ENCODE measurements at places on chromosomes 1 and 21.
A peak's percentile ranks its signal among the peaks of the same experiment; 100 is the strongest.

- no peak for ATAC-seq
Observed at GRCh38 chr21:37101384-37101783, 28.3 kb downstream of the TTC3 start.

- ATAC-seq = no peak
Observed at GRCh38 chr1:201023920-201024624, 558 bp upstream of the KIF21B start.

DNA sequence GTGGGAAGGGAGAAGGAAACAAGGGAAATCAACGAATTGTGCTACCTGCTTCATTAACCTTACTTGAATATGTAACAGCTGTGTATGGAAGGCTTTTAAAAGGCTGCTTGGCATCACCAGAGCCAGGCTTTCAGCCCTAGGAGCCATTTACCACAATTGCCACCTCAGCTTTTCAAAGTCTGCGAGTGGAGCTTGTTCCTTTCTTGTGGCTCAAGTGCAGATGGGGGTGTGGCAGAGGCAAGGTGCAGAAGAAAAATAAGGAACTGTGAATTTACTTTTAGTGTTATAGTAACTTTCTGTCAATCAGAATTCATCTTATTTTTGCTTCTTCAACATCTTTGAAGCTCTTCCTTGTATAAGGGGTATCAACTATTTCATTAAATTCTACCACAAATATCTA lies 17.6 kb downstream of the CLCA2 start:
- no peak for ATAC-seq

DNA sequence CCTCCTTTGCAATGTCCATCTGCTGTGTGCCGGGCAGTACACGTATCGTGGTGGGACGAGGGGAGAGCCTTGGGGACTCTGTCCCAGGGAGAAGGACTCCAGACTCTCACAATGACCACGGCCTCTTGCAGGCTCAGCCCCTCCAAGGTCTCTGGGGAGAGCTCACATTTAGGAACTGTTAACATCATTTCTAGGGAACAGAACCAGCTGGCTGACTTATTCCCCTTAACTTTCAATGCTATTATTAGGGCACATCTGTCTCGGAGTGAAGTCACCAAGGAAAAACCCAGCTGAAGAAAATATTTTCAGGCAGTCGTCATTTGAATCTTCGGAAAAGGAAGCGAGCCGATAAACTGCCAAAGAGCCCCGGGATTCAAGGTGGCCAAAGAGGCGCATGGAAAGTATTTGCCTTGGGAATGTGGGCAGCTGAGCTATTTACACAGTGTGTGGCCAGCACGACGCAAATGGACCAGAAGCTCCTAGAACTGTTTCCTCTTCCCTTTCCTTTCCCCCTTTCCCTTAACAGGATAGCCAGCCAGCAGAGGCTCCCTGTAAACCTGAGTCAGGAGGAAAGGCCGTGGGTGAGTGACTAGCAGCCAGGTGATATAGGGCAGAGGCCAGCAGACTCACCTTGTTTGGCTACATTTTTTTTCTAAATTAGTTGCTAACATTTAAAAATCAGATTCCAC lies 74.5 kb downstream of the ITPKB start:
- no peak for ATAC-seq

DNA sequence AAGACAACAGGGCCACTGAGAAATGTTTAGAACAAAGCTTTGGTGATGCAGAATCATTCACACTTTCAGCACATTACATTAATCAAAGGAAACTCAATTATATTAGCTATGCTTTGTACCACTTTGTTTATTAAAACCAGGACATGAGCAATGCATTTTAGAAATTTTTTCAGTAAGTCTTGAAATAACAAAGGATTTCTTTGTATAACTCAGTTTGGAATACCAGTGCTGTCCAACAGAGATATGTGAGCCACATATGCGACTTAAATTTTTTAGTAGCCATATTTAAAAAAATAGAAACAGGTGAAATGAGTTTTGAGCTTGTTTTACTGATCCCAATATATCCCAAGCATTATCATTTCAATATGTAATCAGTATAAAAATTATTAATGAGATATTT lies 18.8 kb upstream of the F3 start:
- no peak for ATAC-seq

DNA sequence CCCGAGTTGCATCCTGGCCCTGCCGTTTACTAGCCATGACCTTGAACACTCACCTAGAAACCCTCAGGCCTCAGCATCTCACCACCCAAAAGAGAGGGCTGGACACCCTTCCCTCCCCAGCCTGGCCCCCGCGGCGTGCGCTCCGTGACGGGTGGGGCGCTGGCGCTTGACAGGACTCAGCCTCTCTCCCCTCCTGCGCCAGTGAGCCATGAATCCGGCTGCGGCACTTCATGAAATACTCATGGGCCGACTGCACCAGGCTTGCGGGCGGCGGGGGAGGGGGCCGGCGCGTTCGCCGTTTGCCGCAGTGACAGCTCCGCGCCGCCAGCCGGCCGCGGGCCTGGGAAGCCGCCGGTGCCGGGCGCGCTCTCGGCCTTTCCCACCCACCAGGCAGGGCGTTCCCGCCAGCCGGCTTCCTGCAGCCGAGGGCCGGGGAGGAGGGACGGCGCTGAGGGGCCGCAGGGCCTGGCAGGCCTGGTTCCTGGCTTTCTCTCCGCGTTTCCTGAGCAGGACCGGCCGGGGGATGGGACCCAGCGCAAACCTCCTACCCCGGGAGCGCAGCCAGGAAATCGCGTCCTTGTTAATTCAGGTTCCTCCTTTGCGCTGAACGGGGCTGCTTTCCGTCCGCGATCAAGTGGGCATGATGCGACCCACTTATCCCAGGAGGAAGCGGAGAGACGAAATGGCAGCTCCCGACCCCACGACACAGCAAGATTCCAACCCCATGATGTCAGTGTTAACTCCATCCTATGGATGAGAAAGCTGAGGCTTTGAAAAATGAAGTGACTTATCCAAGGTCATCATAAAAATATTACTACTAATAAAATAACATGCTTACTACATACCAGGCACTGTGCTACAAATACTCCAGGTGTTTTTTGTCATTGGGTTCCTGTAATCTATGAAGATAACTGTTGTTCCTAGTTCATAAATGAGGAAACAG lies 9.1 kb upstream of the LUZP1 start:
- ATAC-seq = peak; percentile 93

- no peak for ATAC-seq
Observed at GRCh38 chr21:31161157-31161556, 122.9 kb upstream of the KRTAP19-8 start.

DNA sequence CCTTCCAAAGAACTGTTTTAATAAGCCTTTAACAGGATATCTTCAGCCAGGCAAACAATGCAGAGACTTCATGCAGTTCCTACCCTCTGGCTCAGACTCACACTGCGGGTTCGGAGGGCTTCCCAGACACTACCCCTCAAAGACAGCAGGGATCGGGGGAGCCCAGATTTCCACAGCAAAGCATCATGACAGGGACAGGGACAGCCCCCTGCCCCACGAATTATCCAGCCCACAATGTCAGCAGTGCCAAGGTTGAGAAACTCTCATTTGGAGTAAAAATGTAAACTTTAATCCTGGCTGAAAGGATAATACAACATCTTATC lies 20.1 kb downstream of the NPHP4 start:
- no peak for ATAC-seq

DNA sequence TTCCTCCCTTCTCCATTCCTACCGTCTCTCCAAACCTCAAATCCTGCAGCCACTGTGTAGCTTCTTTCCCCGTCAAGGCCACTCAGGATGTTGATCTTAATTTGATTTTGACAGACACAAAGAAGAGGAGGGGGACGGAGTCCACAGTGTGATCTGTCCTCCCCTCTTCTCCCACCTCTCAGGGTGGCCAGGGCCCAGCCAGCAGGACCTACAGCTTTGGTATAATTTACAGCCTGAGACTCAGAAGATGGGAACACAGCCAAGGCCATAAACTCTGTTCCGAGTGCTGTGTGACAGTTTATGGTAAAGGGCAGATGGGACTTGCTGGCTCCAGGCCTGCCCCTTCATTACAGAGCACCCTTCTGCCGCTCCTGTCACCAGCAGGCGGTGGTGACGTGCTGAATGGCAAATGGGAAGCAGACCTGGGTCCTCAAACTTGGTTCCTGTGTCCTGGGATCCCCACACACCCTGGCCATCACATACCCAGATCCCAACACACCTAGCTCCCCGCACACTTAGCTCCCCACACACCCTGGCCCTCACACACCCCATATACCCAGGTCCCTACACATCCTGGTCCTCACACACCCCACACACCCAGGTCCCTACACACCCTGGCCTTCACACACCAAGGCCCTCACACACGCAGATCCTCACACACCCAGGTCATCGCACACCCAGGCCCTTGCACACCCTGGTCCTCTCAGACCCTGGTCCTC lies 71.6 kb downstream of the CD2 start:
- ATAC-seq = peak; percentile 17

DNA sequence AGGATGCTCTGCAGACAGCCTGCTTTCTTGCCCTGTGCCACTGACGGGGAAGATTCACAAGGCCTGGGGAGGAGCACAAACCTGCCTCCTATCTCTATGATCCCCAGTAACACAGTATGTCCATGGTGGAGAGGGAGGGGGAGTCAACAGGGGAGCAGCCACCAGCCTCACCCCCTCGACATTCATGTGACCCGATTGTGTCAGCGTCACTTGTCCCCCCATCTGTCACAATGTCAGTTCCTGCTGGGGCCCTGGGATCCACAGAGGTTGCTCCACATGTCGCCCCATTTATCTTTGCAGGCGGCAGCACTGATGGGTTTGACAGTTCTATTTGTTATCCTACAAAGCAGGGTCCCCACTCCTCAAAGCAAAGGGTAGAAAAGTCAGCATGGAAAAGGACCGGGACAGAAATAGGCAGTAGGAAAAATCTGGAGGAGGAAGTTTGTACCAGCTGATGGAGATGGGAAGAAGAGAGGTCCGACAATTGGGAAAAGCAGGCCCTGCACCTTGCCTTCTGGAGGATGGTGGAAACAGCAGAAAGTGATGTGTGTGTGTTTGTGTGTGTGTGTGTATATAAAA lies 130.9 kb downstream of the SEC16B start:
- ATAC-seq = no peak

DNA sequence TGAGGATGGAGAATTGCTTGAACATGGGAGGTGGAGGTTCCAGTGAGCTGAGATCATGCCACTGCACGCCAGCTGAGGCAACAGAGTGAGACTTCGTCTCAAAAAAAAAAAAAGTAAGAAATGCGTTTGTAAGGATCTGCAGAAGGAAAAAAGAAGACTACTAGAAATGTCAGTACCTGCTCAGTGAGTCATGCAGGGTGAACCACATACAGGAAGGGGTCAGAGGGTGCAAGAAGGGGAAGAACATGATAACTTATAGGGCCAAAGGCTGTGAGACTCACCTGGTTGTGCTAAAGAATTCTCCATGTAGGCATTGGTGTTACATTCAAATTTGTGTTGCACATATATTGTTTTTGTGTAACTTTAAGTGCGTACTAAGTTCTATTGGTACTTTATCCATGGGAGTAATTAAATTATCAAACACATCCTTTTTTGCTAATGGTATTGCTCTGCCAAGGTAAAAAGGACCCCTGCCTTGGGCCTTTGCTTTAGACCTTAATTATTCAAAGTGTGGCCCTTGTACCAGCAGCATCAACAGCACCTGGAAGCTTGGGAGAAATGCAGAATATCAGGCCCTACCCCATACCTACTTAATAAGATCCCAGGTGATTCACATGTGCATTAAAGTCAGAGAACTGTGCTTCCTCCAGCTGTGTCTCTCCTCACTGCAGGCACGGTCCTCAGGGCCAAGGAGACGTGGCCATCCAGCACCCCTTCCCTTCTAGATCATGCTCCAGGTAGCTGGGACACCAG lies 96.4 kb upstream of the PPP2R5A start:
- no peak for ATAC-seq

DNA sequence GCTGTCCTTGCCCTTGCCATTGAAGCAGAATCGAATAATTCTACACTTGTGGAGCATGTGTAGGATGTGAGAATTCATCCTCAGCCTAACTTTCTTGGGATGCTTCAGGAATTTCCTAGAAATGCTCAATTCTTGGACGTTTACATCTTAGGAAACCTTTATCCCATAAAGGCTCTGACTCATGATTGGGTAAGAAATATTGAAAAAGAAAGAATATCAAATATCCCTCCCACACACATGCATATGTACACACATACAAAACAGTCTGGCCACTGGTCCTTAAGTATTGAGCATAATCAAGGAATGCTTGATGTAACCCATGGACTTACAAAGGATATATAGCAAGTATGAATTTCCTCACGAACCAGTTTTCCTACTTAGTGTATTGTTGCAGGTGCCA lies 83.9 kb upstream of the IPO9 start:
- ATAC-seq = no peak

GRCh38 chr1:180231936-180232335 lies 1.9 kb downstream of the LHX4 start:
- ATAC-seq = no peak

GRCh38 chr1:27004471-27005165 lies 8.0 kb downstream of the TENT5B start:
- ATAC-seq = no peak

GRCh38 chr1:242454262-242455051 lies 70.0 kb downstream of the PLD5 start:
- no peak for ATAC-seq

- peak; percentile 96 for ATAC-seq
Observed at GRCh38 chr1:26833432-26834405, 7.2 kb downstream of the ZDHHC18 start.

- ATAC-seq = no peak
Observed at GRCh38 chr21:37874904-37875780, 41.1 kb downstream of the KCNJ6 start.

- ATAC-seq = no peak
Observed at GRCh38 chr1:184215274-184215925, 163.9 kb downstream of the TSEN15 start.

DNA sequence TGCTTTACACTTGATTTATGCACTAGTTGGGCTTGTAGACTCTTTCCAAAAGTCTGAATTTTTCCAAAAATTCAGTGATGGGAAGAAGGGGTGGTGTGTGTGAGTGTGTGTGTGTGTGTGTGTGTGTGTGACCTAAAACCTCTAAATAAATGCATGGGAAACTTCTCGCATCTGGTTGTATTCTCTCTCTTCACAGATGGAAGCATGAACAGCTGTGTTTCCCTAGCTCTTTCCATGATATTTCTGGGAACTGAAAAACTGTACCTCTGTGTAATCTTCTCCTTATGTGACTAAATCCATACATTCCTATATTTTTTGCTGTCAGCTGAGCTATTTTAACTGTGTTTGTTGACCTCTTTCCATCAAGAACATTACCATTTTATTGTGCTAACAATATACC lies 26.2 kb upstream of the CYYR1 start:
- no peak for ATAC-seq

GRCh38 chr1:179506199-179506598 lies 69.5 kb downstream of the NPHS2 start:
- ATAC-seq = no peak

- ATAC-seq = no peak
Observed at GRCh38 chr1:26856604-26857469, 6.1 kb upstream of the SFN start.

GRCh38 chr1:185598332-185598731 lies 135.9 kb upstream of the HMCN1 start:
- no peak for ATAC-seq

GRCh38 chr1:98322966-98323365 lies 338.6 kb upstream of the SNX7 start:
- no peak for ATAC-seq

GRCh38 chr1:34642679-34643078 lies 112.2 kb upstream of the GJB5 start:
- no peak for ATAC-seq
